Right cardiac atrium (tissue), 5 donors: ENCODE measurements at places on chromosomes 2 and 18.

- no peak for DNase-seq
Measured at GRCh38 chr18:52781113-52781512, 441.1 kb downstream of the DCC start.

DNA sequence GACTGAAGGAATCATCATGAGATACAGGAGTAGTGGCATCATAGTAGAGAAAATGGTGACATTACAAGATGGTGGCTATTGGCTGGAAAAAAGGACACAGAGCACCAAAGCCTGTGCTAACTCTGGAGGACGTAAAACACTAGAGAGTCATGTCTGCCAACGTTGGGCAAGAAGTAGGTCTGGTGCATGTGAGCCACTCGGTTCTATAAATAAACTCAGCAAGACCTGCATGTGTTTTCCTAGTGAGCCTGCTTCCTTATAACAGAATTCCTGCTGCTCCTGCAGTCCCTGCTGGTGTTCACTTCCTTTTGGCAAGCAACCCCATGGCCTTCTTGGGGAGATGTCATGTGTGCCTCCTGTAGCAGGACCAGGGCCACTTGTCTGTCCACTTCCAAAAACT, 325.2 kb downstream of the OSR1 start:
- DNase-seq: no peak

DNA sequence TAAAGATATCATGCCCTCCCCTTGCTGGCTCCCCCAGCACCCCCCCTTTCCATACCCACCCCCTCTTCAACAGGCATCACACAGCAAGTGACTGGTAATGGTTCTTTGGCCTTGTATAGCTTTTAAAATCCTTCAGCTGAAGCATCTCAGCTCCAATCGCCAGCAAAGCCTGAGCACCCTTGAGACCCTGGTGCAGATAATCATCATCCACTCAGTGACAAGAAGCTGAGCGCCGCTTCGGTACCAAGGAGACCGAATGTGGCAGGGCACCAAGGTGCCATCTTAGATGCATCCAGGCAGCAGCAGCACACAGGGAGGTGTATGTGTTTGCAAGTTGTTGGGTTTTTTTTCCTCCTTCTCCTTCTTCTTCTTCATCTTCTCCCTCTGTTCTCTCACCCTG, 232.7 kb downstream of the BCL11A start:
- DNase-seq: no peak

DNA sequence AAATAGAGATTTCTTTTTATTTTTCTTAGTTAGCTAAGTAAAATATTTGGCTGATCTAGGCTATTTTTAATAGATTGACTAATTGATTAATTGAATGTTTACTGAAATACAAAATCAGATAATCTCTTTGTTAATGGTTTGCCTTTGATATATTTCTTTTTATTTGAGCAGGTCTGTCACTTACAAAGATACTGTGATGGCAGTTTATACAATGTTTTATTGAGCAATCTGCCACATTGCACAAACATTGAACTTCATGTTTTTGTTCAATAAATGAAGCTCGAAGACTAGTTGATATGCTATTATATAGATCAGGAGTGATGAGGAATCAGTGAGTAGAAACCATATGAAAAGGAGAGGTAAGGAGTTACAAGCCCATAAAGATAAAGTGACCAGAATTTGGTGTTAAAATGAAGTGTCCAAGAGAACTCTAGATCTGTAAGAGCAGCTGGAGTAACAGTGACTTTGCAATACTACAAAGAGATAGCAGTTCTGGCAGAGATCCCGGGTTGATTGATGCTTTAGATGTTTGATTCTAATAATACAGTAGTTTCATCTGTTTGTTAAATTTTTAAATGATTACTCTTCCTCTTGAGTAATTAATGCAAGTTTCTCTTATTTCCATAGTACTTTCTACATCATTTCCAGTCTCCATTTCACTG, 574.2 kb downstream of the CCDC85A start:
- DNase-seq: no peak

DNA sequence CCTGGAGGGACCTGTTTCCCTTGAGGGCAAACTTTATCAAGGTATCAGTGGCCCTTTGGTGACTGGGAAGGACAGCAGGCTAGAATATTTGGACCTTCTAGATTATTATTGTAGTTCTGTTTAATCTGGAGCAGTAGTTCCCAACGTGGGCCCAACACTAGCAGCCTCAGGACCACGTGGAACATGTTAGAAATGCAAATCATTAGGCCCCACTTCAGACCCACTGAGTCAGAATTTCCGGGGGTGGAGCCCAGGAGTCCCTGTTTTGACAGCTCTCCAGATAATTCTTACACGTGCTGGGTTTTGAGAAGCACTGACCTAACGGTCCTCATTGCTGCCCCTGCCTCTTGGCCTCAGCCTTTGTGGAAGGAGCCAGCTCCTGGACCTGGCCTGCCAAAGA, 25.5 kb upstream of the DYNC2LI1 start:
- no peak for DNase-seq

GRCh38 chr2:20671036-20671735, 4.2 kb downstream of the GDF7 start:
- no peak for DNase-seq

DNA sequence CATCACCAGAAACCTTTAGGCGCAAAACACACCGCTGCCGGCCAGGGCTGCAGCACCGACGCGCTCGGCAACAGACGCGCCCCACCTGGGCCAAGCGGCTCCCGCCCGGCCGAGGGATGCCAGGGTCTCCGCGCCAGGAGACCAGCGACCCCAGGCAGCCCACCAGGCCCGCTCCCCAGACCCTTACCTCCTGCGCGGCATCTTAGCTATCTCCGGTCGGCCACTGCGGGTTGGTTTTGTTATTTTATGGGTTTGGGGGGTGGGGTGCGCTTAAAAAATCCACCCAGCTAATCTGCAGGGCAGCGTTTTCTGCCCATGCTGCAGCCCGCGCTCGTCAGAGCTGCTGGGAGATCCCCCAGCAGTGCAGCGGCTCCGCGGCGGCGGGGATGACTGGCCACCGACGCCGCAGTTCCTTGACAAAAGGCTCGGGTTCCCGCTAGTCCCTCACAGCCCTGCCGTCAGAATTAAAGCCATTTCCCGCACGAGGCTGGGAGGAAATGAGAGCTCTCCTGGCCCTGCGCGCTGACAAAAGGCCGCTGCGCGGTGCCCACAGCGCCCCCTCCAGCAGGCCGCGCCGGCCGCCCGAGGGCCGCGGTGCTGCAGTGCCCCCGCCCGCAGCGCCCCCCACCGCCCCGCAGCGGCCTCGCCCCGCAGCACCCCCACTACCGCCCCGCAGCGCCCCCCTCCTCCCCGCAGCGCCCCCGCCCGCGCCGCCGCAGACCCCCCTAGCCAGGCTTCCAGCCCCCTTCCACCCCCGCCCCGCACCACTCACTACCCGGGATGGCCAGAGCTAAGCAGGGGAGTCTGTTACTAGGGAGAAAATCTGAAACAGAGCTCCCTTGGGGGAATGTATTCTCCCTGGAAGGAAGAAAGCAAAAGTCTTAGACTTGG, at the start of gene ADD2:
ADD2 (minus strand) TSS at position 502 of the 891 bp plus-strand sequence. CDS start 61,792 bp downstream, outside the sequence.
- DNase-seq: peak; percentile 56

- no peak for DNase-seq
Measured at GRCh38 chr18:51503351-51503750, 305.9 kb upstream of the MEX3C start.

DNA sequence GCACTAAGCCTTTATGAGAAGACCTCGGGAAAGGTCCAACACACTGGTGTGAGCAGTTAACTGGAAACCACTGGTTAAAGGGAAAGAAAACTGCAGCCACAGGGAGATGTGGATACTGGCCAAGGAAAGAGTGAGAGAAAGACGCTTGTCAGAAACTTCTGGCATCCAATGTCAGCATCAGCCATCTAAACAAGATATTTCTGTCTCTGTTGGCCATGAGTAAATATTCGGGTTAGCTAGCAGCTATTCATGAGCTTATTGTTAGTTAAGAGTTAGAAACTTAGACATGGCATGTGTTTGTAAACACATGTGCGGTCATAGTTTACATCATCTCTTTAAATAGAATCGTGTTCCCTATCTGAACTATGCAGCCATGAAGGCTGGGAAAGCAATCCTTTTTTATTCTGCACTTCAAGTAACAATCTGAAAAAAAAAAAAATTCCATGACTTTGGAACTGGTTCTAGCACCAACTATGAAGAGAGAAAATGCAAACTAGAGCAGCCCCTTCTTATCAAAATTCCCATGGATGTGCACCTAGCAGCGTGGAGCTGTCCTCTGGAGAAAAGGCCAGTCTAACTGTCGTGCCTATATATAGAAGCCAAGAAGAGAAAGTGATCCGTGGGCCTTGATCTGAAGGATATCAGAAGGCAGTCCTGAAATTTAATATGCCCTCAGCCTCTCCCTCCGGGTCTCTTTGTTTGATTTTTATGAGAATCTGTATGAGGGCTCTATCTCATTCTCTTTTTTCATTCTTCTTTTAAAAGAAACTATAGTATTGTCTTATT, 84.0 kb upstream of the RFX8 start:
- DNase-seq: no peak

GRCh38 chr18:50268022-50268747, 1.9 kb upstream of the CFAP53 start:
- peak; percentile 95 for DNase-seq

GRCh38 chr18:79960921-79961526, 3.4 kb upstream of the HSBP1L1 start:
- no peak for DNase-seq

GRCh38 chr2:232418056-232418455, 11.4 kb downstream of the ALPG start:
- no peak for DNase-seq

DNA sequence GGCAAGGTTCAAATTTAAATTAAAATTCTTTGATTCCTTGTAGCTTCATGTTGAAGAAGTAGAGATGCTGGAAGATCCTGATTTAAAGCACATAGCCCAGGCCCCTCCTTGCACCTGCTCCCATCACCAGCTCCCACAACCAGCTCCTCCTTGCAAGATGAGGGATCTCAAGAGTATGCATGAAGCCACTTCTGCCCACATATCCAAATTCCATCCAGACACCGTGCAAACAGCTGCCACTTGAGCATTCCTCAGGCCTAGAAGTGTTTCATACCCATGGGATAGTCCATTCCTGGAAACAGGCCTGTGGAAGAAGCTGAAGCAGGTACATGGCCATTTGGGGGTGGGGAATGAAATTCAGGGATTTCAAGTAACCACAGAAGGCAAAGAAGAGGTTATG, 32.4 kb upstream of the ITPRID2 start:
- DNase-seq: no peak

DNA sequence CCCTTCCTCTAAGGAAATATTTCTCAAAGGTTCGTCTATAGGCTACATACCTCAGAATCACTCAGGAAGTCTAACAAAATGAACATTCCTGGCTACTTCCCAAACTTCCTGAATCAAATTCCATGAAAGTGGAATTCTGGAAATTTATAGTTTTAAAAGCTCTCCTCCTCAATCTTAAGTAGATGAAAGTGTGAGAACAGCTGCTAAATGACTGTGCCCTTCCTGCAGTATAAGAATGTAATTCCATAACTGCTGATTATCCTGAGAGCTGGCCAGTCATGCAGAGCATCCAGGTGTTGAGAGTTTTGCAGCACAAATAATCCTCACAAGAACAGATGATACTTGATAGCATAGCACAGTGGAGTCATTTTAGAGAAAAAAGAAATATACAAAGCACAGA, 265.0 kb downstream of the KCNJ3 start:
- DNase-seq: no peak

DNA sequence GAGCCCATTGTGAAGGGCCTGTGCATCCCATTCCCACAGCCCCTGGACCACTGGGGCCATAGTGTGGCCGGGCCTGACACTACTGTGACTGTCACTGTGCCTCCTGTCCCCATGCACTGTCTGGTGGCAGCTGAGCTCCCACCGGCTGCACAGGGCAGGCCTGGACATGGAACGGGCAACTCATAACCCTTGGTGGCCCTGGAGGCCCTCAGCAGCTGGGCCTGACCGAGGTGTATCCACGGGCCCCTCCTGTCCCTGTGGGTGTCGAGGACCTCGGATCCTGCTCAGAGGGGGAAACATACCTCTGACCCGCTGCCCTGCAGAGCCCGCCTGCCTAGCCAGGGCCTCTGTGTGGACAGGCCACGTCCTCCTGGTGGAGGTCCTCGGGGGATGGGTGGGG, 7.8 kb upstream of the GAL3ST2 start:
- DNase-seq: no peak

DNA sequence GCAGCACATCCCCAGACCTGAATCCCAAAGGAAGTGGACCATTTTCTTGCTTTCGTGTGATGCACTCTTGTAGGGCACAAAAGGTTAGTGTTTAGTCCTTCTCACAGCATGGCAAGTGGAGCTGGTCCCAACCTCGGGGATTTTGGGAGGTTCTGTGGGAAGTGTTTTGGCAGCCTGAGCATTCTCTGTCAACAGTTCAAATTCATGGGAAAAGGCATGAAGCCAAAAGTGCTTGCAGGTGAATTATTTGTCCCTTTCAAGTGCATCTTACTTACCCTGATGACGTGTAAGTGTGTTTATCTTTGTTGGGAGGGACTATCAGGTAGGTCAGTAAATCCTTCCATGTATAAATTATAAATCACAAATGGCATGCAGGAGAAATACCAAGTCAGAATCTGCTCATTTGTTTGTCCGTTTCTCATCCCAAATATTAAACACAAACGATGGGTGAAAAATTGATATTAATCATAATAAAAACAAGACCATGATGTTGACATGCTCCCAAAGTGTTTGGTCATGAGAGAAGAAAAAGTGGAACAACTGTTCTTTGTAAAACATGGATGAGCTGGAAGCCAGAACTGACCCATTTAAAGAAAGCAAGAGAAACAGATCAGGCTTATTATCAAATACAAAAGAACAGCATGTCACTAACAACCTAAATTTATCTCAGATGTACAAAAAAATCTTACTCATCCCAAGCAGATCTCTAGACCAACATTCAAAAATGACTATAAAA, 57.6 kb downstream of the EPHA4 start:
- no peak for DNase-seq

DNA sequence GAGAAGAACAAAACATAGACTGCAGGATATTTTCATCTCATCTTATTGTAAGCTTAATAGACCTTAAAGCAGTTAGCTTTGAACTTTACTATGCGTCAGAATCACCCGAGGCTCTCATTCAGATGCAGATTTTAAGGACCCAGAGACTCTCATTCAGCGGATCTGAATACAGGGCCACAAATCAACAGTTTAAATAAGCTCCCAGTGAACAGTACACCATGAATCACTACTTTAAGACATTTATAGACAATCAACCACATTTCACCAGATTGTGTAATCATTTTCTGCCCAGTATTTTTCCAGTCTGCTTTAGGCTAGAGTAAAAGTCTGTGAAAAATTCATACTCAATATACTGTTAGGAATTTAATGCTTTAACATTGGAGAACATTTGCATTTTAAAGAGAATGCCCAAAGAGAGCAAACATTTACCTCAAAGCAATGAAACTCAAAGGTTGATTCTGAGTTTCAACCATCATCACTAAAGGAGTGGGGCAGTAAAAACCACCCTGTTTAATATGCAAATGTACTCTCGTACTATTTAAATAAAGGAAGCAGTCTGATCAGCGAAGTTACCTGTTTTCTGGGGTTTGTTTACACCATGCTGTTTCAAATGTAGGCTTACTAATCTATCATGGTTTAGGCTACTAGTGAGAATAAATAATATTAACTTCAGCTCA, 11.0 kb upstream of the ALPK2 start:
- no peak for DNase-seq
